ENCODE measurements at places on chromosomes 2 and 18.

GRCh38 chr2:71742953-71743601 lies 289.7 kb downstream of the DYSF start:
- no peak for DNase-seq

DNA sequence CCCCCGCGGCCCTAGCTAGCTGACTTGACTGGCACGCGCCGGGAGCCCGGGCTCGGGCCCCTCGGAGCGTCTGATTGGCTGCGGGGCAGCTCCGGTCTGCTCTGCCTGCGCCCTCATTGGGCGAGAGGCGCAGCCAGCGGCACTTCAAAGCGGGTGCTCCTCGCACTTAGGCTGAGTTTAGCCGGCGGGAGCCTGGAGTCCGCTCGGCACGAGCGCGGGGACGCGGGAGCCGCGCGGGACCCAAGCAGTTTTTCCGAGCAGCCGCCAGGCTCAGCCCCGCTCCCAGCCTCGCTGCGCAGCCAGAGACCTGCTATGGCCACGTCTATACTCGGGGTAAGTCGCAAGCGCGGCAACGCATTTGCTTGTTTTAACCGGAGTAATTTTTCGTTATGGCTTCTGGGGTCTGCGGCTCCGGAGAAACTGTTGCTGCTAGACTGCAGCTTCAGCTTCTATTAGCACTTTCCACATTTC lies at the start of gene SP9:
Gene SP9 (plus strand): TSS at position 174 of the 471 bp plus-strand sequence. CDS start 139 bp downstream, at position 313.
- no peak for DNase-seq

- no peak for DNase-seq
Measured at GRCh38 chr2:236177967-236178889, 10.0 kb upstream of the GBX2 start.

DNA sequence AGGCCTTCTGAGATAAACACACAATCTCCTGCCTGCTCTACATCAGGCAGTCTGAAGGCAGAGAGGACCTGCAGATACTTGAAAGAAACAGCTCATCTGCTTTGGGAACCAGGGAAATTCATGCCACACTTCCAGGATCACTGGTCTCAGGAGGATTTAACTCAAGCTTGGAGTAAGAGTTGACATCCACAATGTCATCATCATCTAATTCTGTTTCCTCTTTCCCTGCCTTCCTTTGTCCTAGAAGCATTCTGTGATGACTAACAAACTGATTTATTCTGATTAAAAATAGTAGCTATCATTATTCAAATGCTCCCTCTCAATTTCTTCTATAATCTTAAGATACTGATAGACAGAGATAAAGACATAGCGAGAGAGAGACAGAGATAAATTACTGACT lies 766.8 kb downstream of the BCL11A start:
- no peak for DNase-seq

DNA sequence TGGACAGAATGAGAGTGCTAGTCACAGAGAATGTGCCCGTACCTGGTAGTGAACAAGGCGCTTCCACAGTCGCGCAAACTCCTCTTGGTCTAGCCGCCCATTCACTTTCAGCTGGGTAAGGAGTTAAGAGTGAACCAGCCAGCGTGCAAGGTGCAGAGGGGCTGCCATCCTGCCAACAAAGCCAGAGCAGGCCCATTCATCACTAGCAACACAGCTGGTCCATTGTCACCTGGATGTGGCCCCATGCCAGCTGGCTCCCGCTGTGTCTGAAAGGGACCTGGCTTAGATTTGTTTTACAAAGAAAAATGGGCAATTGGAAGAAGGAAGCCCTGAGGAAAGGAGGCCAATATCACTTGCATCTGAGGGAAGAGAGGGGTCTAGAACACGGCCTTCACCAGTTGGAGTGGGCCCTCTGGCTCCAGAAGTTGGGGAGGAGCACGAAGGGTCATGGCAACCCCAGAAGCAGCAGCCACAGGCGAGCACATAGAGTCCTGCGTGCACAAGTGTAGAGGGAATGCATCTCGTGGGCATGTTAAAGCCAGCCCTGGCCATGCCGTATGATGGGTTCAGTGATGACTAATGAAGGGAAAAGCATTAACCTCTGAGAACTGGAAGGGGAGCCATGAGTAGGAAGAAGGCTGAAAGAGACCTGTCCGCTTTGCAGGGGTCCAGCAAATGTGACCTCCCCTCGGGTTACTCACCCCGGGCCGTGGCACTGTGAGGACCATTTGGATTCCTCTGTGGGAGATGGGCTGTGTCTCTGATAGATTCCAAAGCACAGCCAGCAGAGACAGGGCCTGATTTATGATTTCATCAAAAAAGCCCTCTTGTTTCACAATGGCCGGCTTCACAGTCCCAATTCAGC lies 70.6 kb downstream of the CAPN13 start:
- no peak for DNase-seq

- DNase-seq = no peak
Measured at GRCh38 chr2:44839370-44839769, 102.1 kb upstream of the SIX3 start.

GRCh38 chr2:162925595-162925994 lies 87.0 kb upstream of the KCNH7 start:
- no peak for DNase-seq

Data from T-helper 2 cell (primary cell).